Stimulated activated CD4-positive, alpha-beta T cell treated with anti-CD3 and anti-CD28 coated beads, Interleukin-4, amount 100 ng/mL, for 48 hours (primary cell): ENCODE measurements at places on chromosomes 6 and 20.

- no peak for DNase-seq
These were observed 20.6 kb downstream of the EPM2A start for GRCh38 chr6:145714731-145715130.

- DNase-seq, result no peak
These were observed 42.2 kb upstream of the TGM6 start for GRCh38 chr20:2338411-2339066.

- DNase-seq, result no peak
These were observed 68.7 kb upstream of the SLC4A11 start for GRCh38 chr20:3307725-3308124.

GRCh38 chr20:51463998-51464397, 78.5 kb downstream of the NFATC2 start:
- no peak for DNase-seq

- no peak for DNase-seq
These were observed 98.0 kb downstream of the FNDC1 start for GRCh38 chr6:159267165-159267564.

GRCh38 chr6:158669145-158670035, 19.5 kb downstream of the SYTL3 start:
- no peak for DNase-seq

DNA sequence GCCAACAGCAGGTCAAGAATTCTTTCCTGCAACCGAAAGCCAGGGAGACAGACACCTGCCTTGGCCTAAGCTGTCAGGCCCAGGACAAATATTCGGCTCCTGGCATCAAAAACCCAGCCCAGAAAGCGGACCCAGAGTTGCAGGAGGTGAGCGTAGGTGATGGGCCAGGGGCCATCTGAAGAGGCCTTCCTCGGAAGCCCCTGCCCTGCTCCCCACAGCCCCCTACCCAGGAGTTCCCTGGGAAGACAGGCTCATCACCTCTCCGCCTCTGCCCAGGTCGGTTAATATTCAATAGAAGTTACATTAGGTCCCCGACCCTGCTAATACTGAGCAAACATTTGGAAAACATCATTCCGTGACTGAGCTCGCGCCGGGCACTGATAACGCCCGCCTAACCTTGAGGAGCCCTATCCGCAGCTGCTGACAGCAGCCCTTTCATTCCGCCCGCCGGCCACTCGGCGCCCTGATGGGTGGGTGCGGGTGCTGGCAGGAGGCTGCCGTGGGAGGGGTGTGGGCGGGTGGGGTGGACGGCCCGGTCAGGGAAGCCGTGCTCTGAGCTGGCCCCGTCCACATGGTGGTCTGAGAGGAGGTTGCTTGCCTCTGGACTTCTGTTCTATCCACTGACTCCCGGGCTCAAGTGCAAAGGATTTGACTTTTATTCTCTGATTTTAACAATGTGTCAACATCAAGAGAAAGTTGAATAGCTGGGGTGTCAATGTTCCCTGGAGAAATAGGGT, 55.7 kb downstream of the HNF4A start:
- DNase-seq, result no peak

- DNase-seq, result no peak
These were observed 84.5 kb upstream of the LRFN2 start for GRCh38 chr6:40671694-40672050.

GRCh38 chr20:56801971-56802755, 173.1 kb downstream of the TFAP2C start:
- DNase-seq, result no peak

DNA sequence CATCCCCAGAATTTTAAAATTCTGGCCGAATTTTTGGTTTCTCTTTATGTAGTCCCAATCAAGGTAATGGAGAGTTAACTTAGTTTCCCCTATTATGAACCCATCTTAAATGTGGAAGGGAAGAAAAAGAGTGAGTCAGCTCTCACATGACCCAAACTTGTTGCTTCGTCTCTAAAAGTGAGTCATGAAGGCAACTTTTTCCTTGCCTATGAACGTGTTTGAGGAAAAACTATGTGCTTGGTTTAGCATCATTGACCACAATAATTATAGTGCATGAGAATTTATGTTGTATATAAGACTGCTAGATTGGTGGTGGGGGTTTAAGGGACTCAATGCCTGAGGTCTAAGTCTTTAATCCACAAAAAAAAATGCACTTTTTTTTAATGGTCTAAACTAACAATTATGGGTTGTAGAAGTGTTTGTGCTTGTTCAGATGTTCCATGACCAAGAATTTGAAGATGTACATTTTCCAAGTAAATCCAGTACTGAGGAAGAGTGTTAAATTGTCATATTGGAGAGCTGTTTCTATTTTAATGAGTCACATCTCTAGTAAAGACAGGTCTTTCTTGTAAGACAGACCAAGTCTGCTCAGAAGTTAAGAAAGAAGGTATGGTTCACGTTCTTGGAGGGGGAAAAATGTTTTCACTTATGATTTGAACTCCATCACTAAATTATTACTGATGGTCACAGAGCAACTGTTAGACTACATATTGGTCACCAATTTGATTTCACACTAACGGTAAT, 409.9 kb upstream of the MARCKS start:
- no peak for DNase-seq

DNA sequence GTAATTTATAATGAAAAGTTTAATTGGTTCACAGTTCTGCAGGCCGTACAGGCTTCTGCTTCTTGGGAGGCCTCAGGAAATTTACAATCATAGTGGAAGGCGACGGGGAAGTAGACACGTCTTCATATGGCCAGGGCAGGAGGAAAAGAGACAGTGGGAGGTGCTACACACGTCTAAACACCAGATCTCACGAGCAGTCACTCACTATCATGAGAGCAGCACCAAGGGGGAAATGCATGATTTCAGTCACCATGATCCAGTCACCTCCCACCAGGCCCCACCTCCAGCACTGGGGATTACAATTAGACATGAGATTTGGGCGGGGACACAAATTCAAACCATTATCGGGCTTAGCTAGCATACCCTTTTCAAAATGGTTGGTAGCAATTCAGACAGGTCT, 41.2 kb downstream of the EIF2S2 start:
- no peak for DNase-seq

DNA sequence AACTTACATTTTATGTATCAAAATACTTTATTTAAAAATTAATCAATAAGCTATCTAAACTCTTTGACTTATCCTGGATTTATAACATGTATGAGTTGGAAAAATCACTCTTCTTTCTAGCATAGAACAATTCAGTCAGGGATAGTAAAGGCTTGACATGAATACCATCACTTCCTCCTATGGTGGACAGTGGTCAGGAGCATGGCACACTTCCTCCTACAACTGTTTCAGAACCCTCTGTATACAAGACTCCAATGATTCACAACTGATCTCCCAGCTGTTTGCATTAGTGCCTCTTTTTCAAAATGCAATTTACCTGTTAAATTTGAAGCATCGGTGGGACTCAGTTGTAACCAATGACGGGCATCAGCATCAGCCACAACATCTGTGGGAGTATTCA, 129.7 kb downstream of the RALGAPA2 start:
- no peak for DNase-seq

GRCh38 chr20:9488063-9488462, 26.3 kb upstream of the LAMP5 start:
- no peak for DNase-seq

GRCh38 chr6:149440735-149441671, 40.9 kb downstream of the SUMO4 start:
- DNase-seq, result no peak

GRCh38 chr6:3805448-3806123, 43.6 kb upstream of the FAM50B start:
- no peak for DNase-seq

DNA sequence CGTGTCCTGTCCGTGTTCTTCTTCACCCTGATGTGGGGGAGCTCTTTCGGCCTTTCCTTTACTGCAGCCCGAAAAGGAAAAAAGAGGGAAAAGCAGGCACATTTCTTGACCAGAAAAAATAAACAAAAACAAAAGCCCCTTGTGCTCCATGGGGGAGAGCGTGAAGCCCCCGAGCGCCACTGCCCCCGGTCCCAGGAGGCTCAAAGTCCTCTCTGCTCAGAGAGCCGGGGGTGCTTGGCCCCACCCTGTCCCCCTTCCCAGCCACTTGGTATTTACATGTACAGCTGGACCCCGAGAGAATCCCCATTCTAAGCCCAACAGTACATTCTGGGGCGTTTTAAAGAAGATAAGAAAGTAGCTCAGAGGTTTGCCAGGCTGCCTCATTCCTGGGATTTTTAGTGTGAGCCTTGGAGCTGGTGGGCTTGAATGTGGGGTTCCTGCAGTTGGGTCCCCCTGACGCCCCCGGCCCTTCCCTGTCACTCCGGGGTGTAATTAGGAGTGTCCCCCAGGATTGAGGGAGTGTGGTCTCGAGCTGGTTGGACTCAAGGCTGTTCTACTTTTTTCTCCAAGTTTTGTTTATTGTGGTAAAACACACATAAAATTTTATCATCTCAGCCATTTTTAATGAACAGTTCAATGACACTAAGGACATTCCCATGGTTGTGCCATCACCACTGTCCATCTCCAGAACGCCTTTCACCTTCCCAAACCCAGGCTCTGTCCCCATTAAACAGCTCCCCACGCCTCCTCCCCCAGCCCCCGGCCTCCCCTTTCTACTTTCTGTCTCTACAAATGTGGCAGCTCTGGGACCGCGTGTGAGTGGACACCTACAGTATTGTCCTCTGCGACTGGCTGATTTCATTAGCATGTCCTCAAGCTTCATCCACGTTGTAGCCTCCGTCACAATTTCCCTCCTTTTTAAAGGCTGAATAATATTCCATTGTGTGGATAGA, 55.7 kb upstream of the BHLHE23 start:
- DNase-seq, result no peak

GRCh38 chr6:82415820-82416219, 52.2 kb downstream of the TPBG start:
- no peak for DNase-seq
